ENCODE measurements at places on chromosomes 12 and 14. TPM values are rescaled to one million over a fixed set of nuclear protein-coding genes. Genes with fewer than 3 reads are reported as not detected.

The WNT1 gene
- total RNA-seq: not detected

The PRB2 gene
- total RNA-seq: not detected

The CCNB1IP1 gene
- 83.3 TPM for total RNA-seq

The USP44 gene
- 0.21 TPM for total RNA-seq

The FOXG1 gene
- 3.7 TPM for total RNA-seq

The RNASE3 gene
- total RNA-seq: not detected

The HOXC5 gene
- not detected for total RNA-seq
